Mesothelial cell of epicardium (in vitro differentiated cells): ENCODE measurements at places on chromosomes 1 and 21.

- DNase-seq: no peak
Measured at GRCh38 chr21:32756096-32756495, 15.5 kb downstream of the PAXBP1 start.

GRCh38 chr1:29546496-29546895 is 310.2 kb downstream of the PTPRU start:
- no peak for DNase-seq

DNA sequence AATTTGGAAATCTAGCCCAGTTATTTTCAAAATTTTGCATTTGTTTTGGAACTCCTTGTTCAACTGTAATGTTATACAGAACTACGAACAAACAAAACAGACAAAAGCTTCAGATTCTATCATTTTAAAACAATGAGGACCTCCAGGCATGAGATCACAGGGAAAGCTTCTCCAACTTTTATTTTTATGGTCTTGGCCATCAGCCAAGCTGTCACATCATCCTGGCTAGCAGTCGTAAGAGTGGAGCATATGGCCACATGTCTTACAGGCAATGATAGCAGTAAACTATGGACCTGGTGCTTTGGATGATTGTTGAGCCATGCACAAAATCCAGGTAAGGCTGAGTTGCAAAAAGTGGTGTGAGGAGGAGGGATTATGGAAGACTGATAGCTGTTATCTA is 299.6 kb downstream of the LMX1A start:
- DNase-seq: no peak

- peak; percentile 49 for DNase-seq
Measured at GRCh38 chr1:107139833-107140702, 771 bp upstream of the NTNG1 start.

- no peak for DNase-seq
Measured at GRCh38 chr1:30670240-30671060, 52.9 kb downstream of the MATN1 start.

- DNase-seq: peak; percentile 29
Measured at GRCh38 chr1:5664906-5665875, 327.0 kb downstream of the NPHP4 start.

- DNase-seq: no peak
Measured at GRCh38 chr1:32091591-32091990, 16.3 kb upstream of the KPNA6 start.

DNA sequence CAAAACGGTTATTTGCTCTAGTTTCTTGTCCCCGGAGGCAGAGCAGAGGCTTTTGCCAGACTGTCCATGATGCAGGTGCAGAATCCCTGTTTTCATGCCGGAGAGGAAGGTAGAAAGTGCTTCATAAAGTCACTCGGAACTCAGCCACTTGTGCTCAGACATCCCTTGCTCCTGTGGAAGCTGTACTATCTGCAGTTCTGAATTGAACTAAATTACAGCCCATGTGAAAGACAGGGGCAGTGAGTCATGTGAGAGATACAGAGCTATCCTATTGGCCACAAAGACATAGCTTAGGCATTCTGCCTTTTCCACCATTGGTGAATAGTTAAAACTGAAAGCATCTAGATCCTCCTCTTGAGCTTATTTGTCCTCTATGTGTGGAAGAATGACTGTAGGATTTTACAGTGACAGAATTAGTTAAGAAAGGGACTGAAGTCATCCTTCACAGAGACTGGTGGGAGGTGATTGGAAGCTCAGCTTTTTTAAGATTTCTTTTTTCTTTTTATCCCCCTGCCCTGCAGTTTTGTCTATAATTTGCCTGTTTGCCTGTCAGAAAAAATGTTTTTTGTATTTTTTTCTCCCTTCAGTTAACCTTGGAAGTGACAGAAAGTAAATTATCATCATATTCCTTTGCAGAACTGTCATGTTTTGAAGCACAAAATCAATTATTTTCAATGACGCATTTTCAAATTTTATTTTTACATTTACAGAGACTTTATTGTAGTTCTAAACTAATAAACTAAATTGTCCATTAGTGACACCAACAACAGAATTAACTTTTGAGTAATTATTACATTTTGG is 298.6 kb downstream of the PTPRC start:
- DNase-seq: no peak

DNA sequence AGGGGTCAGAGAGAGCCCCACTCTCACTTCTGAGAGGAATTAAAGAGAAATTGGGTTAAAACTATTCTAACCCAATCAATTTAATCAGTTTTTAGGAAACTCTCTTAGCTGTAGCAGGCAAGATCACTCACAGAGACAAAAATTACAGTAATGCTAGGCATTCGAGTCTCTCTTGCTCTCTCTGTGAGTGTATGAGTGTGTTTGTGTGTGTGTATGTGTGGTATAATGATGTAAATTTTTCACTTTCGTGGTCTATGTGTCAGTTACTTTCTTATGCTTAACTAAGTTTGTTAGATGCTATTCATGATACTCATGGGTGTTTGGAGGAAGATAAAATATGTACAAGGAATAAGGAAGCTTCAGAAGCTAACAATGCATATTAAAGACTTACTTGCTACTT is 131.3 kb downstream of the FASLG start:
- DNase-seq: no peak

- no peak for DNase-seq
Measured at GRCh38 chr21:31756787-31757186, 24.9 kb upstream of the SCAF4 start.

DNA sequence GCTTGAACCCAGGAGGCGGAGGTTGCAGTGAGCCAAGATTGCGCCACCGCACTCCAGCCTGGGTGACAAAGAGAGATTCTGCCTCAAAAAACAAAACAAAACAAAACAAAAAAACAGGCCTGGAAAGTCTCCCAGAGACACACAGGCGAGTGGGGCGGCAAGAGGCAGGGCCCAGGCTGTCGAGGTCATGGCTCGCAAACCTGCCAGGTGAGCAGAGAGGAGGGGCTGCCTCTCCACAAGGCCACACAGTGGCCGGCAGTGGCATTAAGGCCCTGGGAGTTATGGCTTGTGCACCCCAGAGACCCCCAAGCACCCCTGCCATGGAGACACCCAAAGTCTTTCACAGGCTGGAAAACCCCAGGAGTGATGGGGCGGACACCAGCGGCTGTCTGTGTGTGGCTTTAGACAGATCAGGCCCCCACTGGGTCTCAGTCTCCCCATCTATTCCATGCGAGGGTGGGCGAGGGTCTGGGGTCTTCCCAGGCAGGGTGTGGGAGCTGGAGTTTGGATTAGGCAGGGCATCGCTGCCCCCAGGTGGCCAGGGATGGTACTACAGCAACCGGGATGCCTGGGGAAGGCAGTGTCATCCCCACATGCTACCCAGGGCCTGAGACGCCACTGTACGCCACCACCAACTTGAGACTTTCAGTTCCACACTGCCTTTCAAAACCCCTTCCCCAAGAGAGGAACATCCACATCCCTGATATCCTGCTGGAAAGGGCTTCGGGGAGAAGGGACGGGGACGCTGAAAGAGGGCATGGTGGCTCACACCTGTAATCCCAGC is 7.3 kb upstream of the CTRC start:
- DNase-seq: peak; percentile 59

DNA sequence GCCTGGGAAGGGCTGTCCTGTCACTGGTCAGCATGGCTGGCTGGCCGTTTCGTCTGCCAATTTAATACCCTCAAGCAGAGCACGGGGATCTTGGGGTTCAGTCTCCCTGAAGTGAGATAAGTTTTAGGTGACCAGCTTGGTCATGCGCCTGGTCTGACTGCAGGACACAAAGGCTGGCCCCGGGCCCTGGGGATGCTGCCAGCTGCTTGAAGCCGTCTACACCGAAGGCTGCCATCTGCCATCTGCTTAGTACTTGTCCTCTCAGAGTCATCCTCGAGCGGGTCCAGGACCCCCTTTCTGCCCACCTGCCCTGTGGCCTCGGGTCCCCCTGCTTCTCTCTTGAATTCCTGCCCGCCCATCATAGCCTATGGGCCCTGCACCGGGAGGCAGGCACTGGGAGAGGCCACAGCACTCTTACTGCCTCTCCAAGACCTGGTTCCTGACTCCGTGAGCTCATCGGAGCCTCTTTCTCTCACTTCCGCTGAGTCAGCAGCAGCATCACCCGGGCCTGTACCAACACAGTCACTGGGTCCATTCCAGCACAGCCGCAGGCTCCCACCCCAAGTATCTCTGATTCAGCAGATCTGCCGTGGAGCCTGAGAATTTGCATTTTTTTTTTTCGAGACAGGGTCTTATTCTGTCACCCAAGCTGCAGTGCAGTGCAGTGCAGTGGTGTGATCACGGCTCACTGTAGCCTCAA is 7.0 kb downstream of the FBLIM1 start:
- no peak for DNase-seq

DNA sequence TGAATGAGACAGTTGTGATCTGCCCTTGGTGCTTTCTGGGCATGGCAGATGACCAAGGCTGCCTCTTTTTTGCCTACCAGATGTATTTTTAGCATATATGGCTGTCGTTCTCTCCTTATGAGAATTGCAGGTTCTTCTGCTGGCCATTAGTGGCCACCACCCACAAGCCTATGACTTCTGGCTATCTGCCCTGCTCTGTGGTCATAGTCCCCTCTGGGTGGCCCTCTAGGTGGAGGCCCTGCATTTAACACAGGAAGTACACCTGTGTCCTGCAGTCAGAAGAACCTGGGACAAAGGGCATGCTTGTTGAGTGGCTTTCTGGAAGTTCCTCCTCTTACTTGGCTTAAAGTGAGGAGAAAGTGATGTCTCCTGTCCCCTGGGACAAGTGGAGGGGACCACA is 6.5 kb downstream of the FCAMR start:
- no peak for DNase-seq

DNA sequence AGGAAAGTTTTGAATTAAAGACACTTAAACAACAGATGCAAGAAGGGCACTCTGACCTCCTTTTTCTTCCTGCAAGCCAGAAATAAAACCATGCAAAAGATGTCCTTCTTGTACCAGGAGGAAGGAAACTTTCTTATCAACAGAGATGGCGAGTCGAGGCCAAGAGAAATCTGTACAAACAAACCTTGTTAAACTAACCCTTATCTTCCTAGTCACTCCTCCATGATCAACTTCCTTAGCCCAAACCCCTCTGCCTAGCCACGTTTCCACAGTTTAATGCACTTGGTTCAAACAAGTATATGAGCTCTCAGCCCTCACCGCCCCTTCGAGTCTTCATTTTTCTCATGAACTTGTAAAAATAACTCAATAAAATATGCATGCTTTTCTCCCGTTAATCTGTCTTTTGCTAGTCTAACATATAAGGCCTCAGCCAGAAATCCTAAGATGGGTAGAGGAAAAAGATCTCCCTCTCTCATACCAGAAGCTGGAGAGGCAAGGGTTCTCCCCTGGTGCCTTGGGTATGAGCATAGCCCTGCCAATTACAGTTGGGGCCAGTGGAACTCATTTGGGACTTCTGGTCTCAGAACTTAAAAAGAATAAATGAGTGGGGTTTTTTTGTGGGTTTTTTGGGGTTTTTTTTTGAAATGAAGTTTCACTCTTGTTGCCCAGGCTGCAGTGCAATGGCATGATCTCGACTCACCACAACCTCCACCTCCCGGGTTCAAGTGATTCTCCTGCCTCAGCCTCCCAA is 141.7 kb upstream of the SOD1 start:
- no peak for DNase-seq
